ENCODE measurements at places on chromosomes 7 and 10.
A peak's percentile ranks its signal among the peaks of the same experiment; 100 is the strongest.

DNA sequence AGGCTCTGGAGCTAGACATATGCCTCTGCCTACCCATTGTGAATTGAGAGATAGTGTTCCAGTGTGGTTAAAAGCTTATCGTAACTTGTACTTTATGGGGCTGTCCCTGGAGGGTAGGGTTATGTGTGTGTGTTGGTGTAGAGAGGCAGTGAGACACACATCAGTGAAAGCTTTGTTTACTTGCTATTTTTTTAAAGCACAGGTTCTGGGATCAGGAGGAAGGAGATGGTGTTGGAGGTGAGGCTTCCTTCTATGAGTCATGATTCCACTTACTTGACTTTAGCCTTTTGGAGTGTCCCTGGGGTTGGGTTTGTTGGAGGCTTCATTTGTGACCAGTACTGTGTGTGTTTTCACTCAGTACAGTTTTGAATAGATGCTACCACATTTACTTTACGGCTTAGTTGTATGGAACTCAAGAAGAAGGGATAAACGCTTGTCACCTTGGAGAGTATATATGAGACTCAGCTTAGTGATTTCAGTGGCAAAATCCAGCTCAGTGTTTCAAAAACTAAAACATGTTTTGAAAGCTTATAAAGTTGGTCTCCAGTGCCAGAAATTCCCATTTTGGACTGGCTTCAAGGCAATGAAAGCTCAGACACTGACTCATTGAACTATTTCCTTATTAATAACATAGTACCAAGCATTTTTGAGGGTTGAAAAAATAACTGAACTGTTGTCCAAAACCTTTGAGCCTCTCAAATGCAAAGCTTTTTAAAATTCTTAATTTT, 106.2 kb downstream of the PLXDC2 start:
- DNase-seq = no peak

DNA sequence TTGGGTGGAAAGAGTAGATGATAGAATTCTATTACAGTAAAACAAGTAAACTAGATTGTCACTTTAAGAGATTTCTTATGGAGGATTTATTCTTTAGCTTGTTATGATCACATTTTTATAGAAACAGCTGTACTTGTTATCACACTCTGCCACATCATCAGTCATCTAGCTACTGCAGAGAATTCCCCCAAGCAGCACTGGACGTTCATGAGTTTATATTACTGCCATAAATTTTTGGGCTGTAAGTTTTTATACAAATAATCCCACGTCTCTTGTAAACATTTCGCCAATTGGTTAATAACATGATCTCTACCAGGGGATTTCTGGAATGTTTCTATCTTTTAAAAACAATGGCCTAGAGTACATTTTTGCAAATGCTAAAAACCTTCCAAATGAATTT, 238.8 kb downstream of the POLR1F start:
- DNase-seq = no peak

DNA sequence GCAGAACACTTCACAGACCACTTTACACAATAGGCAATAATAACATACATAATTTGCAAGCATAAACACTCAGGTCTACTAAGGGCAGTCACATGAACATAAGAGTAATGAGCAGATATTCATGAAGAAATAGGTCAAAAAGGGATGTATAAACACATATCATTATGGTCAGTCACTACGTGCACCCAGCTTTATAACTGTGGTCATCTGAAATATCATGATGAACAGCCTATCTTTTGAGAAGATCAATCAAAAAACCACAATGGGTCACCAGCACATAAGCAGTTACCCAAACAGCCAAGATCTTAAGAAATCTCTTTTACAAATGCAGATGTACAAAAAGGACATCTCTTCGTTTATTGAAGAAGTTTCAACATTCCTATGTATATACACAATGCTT, 35.5 kb upstream of the DRGX start:
- no peak for DNase-seq

GRCh38 chr7:27925573-27926201, 185.7 kb downstream of the TAX1BP1 start:
- DNase-seq = no peak

GRCh38 chr7:95411036-95411435, 14.9 kb upstream of the PON3 start:
- DNase-seq = no peak

- DNase-seq = no peak
Measured at GRCh38 chr7:93176992-93177580, 28.9 kb upstream of the SAMD9L start.

DNA sequence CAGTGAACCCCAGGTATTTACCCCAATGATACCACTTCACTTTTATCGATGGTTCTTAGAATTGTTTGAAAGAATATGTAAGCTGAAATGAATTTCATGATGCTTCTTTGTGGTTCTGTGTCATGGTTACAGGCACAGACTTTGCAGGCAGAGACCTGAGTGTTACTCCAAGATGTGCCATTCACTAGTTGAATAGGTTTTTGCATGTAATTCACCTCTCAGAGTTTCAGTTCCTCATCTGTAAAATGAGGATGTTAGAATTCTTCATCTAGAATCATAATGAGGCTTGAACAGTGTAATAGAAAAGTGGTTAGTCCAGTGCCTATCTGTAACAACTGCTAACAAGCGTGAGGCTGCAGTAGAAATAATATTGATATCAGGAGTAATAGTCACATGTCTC, 54.6 kb downstream of the VSTM2A start:
- no peak for DNase-seq

- DNase-seq = no peak
Measured at GRCh38 chr10:10878963-10879362, 138.7 kb upstream of the CELF2 start.

DNA sequence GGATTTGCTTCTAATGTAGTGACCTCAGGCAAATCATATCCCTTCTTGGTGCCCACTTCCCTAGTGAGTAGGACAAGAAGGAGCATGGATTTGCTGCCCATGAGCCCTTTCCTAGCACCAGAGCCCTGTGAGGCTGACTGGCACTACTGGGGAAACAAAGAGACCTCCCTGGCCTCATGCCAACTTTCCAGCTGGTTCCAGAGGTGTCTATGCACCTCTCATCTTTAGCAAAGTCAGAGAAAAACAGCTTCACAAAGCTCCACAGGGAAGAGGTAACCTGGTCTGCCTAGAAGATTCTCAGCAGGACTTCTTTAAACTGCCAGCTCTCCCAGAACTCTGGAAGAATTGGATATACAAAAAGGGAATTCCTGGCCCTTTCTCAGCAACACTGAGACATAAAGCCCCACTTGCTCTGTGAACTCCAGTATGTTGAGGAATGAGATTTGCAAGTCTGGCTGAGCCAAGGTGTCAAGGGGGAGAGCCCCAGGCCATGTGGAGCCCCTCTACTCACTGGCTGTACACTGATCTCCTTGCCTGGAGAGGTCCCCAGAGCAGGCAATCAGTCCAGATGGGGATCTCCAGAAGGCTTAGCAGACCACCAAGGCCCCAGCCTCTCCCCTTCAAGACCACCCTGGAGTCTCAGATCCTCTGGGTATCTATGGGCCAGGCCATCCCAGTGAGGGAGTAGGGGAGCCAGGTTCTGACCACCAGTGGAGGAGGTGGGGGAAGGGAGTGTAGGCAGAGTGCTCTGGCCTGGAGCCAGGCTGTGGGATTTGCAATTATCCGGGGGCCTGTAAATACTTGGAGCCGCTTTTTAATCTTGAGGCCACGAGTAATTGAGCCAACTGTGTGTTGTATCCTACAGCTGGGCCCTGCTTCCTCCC, 24.4 kb upstream of the RBM20 start:
- no peak for DNase-seq

DNA sequence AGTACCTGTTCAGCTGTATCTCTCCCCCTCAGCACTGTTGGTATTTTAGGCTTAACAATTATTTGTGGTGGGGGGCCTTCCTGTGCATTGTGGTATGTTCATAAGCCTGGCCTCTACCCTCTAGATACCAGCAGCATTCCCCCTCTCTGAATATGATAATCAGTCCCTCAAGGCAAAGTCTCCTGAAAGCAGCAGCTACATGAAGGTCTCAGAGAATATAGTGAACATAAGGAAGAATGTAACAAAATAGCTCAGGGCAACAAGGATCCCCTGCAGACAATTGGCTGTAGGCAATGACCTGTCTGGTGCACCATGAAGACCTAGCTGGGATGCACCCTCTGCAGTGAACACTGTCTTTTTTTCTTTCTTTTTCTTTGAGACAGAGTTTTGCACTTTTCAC, 86.4 kb downstream of the CTBP2 start:
- DNase-seq = no peak

DNA sequence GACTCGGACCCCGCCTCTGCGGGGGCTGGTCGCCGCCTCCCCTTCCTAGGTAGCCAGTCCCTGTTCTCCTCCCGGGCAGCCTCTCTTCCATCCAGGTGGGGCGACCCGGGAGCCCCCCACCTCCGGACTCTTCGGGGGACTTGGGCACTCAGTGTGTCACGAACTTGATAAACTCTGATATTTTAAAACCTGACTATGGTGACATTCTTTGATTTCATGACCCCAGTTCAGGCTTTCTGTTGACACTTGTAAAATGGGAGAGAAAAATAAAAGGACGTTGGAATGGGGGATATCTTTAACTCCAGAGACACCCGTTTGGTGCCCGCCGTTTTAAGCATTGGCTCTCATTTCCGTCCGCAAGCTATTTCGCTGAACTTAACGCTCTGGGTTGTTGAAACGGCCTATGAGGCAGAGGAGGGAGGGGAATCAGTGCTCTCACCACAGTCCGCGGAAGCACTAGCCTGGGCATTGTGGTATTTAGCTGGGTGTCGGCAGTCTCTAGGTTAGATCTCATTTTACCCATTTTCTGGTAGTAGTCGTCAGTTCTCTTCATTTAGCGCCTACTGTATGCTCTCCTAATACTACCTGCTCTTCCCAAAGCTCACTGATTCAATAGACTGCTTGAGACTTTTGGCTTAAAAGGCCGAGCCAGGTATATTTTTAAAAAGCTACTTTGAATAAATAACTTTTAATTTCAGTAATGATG, 738 bp downstream of the VPS26A start:
- DNase-seq = peak; percentile 47

DNA sequence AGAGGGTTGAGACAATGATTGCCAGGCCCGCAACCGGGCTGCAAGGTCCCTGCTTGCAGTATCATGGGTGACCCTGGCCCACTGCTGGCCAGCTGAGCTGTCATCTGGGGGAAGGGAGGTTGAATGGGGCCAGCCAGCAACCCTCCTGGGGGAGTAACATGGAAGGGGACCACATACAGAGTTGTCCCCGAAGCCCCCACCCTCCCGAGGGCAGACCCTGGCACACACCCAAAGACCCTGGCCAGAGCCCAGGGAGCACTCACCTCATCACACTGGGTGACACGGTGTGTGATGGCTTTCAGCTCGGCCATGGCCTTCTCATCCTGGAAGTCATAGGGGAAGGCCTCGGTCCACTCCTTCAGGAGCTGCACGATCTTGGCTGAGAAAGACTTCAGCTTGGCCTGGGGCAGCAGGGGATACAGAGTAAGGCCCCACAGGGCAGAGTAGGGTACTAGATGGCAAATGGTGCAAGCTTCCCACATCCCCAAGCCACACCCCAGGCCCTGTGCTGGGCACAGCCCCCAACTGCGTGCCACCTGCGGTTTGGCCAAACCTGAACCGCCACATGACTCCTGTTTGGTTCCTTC, 63.4 kb downstream of the CSGALNACT2 start:
- DNase-seq = no peak

- no peak for DNase-seq
Measured at GRCh38 chr7:29158795-29159423, 12.6 kb upstream of the CPVL start.

- DNase-seq = no peak
Measured at GRCh38 chr7:130894146-130894908, 160.3 kb upstream of the KLF14 start.

DNA sequence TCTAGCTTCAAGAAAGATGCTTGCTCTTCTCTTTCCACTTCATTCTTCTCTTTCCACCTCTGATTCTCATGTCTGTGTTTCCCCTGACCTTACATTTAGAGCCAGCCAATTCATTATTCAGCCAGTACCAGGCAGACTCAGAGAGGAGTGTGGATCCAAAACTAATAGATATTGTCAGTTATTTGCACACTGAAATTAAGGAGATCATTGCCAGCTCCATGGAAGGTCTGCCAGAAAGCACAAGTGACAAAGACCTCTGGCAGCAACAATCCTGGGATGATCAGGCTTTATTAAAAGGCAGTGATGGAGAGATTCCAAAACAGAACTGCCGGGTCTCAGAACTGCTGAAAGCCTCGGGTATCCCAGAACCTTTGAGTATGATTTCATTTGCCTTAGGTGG, 749.4 kb downstream of the XPNPEP1 start:
- DNase-seq = no peak

GRCh38 chr10:93438613-93439253, 43.4 kb downstream of the MYOF start:
- no peak for DNase-seq

DNA sequence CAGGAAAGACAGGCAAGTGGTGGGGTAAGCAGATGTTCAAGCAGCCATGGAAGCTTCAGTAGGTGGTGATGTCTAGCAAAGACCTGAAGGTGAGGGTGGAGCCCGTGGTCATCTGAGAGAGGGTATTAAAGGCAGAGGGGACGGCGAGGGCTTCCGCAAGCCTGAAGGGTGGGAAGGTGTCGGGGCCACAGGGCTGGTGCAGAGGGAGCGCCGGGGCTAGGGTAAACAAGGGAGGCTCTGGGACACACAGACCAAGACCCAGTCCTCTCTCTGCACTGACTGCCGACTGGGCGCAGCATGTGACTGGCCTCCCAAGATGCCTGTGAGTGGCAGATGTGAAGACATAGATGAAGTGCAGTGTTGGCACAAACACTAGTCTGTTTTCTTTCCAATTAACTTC, 132.4 kb downstream of the PKD1L1 start:
- no peak for DNase-seq

- no peak for DNase-seq
Measured at GRCh38 chr10:45353186-45353585, 20.8 kb upstream of the ALOX5 start.

GRCh38 chr7:128741491-128741890, 2.3 kb downstream of the CALU start:
- no peak for DNase-seq

GRCh38 chr7:74612015-74612829, 45.3 kb upstream of the GTF2I start:
- DNase-seq = no peak

DNA sequence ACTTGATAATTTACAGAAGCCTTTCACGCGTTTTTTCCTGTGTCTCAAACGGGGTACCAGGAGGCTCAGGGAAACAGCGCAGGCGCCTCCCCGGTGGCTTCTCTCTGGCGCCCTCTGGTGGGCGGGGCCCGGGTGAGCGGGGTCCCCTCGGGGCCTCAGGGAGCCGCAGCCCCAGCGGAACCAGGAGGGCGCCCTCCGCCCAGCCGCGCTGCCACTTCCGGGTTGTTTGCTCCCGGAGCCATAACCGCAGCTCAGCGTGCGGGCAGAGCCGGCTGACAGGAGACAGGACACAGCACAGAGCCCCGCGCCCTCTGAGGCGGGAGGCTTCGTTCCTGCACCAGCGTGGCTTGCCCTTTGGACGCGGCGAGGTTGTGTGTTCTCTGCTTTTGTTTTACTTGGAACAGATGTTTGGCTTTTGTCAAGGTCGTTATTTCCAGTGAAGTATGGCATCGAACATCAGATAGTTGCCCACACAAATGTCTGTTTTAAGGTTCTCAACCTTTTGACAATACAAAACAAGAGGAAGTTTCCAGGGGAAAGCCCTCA, 6.9 kb upstream of the CYP2E1 start:
- DNase-seq = peak; percentile 92

- no peak for DNase-seq
Measured at GRCh38 chr10:96556003-96556402, 30.8 kb downstream of the TM9SF3 start.

- DNase-seq = no peak
Measured at GRCh38 chr10:30039567-30039966, 19.8 kb downstream of the JCAD start.

- DNase-seq = no peak
Measured at GRCh38 chr7:12320241-12320986, 83.3 kb downstream of the VWDE start.

All from activated gamma-delta T cell treated with Interleukin-2 at 50 U/mL for 16 hours (primary cell).